NB4 (cell line): ENCODE measurements at places on chromosomes 1 and 21.

GRCh38 chr21:42096566-42096965, 25.4 kb downstream of the UMODL1 start:
- no peak for DNase-seq

DNA sequence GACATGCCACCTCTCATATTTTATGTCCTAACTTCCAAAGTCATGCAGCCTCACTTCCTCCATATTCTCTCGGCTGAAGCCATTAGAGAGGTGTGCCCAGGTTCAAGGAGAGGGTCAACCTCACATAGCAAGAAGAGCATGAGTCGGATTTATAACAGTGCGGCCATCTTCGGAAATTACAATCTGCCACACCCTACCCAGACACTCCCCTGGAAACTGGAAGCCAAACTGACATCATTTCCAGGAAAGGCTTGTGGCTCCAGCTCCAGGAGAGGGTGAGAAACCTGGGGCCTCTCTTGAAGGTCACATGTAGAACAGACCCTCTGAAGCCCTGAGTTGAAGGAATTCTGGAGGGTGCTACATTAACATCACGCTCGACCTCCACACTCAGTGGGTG, 73.5 kb downstream of the RRAGC start:
- DNase-seq, result no peak

- DNase-seq, result no peak
These were observed 75.9 kb downstream of the KIF1B start for GRCh38 chr1:10286244-10286643.

DNA sequence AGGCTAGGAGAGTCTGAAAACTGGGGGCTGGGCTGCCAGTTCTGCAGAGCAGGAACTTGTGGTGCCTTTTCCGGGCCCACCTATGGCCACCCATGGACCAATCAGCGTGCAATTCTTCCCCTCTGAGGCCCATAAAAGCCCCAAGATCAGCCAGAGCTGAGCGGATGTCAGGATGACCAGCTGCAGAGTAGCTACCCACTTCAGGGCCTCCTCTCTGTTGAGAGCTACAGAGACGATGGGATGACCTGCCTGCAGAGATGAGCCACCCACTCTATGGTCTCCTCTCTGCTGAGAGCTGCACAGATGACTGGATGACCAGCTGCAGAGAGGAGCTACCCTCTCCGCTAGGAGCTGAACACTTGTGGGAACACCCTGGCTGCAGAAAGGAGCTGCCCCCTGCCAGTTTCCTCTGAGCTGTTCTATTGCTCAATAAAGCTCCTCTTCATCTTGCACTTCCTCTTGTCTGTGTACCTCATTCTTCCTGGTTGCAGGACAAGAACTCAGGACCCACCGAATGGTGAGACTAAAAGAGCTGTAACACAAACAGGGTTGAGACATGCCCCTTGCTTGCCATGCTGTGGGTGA, 12.8 kb upstream of the AADACL4 start:
- DNase-seq, result peak; percentile 74

DNA sequence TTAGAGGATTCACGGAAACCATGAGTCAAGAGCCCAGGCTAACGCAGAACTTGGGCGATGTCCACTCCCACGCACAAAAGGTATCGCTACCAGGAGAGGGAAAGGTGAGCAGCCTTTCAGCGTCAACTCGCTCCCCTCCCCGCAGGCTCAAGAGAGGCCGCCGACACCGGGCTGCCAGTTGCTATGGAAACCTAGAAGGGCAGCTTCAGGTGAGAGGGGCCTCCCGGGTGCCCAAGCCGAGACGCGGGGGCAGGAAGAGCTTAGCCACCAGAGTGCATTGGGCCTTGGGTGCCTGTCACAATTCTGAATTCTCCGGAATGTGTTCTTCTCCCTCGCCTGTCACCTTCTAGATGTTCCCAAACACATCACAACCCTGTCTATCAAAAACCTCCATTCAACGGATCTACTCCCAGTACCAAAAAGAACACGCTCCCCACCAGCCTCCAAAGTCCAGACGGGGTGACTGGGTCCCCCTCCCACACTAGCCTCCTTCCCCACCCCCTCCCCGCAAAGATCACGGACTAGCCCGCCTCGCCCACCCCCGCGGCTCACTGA, 694 bp downstream of the MEAF6 start:
- peak; percentile 42 for DNase-seq

- DNase-seq, result no peak
These were observed 13.3 kb downstream of the AHCYL1 start for GRCh38 chr1:109997867-109998229.

GRCh38 chr1:215476541-215476940, 90.6 kb upstream of the KCTD3 start:
- DNase-seq, result no peak

GRCh38 chr1:16266411-16267118, 29.6 kb upstream of the CPLANE2 start:
- no peak for DNase-seq

DNA sequence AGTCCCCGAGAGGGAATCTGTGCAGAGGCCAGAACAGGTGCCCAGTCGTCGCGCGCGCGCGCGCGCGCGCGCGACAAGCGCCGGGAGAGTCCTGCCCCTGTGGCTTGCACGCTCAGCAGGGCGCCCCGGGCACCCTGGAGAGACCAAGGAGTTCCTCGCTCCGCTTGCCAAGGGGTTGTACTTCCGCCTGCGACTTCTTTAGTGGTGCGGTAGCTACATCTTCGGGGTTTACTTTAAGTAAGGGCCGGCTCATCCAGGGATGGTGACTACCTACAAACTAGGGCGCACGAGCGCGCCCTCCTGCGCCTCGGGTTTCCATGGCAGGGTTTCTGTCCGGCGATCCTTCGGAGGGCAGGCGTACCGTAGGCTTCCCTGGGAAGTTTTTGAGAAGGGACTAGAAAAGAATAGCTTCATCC, 1.4 kb downstream of the LHX4 start:
- DNase-seq, result peak; percentile 90

DNA sequence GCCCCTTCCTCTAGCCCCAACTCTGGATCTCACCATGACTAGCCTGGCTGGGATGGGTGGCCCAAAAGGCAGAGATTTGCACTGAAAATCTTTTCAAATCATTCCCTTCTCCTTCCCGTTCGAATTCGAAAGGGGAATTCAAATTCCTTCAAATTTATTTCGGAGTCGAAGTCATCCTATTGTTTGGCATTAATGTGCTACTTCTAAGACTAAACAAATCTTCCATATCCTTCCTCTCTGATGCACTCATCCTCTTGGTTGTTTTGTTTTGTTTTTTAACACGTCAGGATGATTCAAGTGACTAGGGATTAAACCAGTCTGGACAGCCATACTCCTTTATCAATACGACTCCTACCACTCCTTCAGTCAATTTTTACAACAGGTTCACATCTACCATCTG, 95.5 kb upstream of the SGIP1 start:
- peak; percentile 25 for DNase-seq

DNA sequence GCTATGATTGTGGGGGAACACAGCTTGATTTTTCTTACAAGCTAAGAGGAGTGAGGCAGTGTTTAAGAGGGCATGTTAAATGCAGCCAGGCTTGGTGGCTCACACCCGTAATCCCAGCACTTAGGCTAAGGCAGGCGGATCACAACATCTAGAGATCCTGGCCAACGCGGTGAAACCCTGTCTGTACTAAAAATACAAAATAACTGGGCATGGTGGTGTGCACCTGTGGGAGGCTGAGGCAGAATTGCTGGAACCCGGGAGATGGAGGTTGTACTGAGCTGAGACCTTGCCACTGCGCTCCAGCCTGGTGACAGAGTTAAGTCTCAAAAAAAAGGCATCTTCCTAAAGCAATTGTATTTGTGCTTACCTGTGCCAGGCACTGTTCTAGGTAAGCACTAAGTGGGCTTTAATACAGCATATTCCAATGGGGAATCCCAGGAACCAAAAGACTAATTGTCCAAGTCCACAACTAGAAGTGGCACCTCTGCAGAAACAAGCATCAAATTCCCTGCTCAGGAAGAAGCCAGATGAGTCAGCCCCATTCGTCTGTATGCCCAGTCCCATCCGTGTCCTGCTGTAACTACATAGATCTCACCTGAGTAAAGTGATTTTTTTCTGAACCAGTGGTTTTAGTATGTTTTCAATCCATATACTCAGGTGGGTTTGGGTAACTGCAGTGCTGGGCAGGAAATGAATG, 4.6 kb downstream of the RCC1 start:
- DNase-seq, result no peak

DNA sequence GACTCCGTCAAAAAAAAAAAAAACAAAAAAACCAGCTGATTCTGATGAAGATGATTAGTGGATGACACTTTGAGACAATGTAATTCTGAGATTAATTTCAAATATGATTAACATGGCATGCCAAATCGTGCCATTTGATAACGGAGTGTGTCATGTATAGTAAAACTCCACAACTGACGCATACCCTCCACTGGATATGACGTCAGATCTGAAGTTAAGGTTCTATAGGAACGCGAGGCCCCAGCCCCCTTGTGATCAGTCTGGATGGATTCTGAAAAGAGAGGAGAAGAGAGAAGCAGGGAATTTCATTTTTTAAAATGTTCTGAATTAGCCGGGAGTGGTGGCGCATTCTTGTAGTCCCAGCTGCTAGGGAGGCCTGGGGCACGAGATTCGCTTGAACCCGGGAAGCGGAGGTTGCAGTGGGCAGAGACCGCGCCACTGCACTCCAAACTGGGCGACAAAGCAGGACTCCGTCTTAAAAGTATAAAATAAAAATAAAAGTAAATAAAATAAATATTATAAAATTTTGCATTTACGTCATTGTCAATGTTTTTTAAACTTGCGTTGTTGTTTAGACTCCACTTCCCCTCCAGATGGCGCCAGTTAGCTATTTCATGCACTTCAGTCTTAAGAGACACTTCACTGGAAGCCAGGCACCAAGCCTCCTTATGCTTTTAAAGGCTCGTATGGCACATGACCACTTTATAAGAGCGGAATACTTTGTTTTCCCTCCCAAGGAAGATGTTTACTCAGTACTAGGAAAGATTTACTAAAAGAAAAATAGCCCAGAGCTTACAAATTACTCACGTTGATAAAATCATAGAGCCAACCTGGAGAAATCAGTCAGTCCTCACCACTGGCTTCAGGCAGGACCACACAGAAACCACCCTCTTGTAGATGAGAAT, 65.5 kb downstream of the UBE2U start:
- DNase-seq, result peak; percentile 76

DNA sequence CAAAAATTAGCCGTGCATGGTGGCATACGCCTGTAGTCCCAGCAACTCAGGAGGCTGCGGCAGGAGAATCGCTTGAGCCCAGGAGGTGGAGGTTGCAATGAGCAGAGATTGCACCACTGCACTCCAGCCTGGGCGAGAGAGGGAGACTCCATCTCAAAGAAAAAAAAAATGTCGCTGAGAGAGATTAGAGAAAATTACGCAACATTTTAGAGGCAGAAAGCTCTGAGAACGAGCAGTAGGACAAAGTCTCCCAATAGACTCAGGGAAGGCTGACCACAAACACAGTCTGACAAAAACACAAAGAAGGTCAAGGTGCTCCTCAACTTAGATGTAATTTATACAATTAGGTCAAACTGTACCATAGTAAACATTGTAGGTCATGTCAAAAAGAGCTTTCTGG, 367.6 kb upstream of the ZRANB2 start:
- DNase-seq, result no peak

DNA sequence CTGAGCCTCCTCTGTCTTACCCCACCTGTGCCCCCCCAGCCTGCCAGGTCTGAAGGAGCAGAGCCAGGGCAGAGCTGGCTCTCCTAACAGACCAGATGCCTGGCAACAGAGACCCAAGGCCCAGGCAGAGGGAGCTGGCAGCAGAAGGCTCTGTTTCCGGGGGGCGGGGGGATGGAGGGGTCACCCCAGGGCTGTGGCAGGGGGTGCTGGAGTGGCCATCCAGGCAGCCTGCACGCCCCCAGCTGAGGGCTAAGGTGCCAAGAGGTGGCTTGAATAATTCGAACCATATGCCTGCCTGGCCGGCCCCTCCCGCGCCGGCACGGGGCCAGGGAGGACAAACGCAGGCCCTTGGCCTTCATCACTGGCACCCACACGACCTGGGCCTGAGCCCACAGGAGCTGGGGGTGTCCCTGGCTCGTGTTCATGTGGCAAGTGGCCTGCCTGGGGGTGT, 16.0 kb upstream of the PLEKHG5 start:
- DNase-seq, result no peak

DNA sequence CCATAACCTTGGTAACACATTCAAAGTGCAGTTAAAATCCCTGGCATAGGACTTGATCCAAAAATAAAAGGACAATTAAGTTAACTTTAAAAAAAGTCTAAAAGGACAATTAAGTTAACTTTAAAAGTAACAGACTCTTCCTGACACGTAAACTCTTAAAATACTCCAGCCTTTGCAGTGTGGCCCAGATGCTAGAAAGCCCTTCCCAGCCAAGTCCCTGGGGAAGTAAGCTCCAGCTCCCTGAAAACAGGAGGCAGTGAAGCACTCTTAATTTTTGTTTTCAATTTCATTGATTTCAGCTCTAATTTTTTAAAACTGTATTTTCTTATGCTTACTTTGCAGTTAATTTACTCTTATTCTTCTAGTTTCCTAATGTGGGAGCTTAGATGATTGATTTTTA, 5.1 kb upstream of the AIM2 start:
- DNase-seq, result no peak
